AG10803 (cell line): ENCODE measurements at places on chromosomes 4 and X.

DNA sequence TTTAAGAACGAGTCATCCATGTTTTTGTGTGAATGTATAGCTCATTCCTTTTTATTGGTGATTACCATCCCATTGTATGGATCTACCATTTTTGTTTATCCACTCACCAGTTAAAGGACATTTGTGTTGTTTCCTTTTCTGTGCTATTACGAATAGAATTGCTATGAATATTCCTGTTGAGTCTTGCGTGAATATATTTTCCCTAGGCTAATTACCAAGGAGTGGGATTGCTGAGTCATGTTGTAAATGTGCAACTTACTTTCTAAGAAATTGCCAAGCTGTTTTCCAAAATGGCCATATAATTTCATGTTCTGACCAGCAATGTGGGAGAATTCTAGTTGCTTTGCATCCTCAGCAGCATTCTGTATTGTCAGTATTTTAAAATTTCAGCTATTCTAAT lies 51.3 kb downstream of the YIPF6 start:
- no peak for DNase-seq

- DNase-seq: no peak
Observed at GRCh38 chr4:62130230-62130629, 930.1 kb downstream of the ADGRL3 start.

GRCh38 chr4:8730681-8731080 lies 138.1 kb downstream of the CPZ start:
- no peak for DNase-seq

DNA sequence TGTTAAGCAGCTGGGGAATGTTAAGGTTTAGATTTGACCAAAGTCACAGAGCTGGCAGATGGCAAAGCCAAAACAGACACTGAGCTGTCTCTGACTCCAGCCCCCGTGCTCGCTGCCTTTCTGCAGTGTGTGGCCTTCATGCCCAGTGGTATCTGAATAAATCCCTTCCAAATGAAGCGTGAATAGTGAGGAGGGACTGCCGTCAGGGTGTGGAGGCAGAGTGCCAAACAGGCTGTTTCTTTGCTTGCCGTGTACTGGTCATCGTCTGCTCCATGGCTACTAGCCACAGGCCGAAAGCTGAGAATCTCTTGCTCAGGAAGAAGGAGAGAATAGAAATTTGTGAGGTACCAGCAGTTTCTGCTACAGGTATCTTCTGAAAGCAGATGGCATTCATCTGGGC lies 19.7 kb downstream of the PRIMPOL start:
- no peak for DNase-seq

DNA sequence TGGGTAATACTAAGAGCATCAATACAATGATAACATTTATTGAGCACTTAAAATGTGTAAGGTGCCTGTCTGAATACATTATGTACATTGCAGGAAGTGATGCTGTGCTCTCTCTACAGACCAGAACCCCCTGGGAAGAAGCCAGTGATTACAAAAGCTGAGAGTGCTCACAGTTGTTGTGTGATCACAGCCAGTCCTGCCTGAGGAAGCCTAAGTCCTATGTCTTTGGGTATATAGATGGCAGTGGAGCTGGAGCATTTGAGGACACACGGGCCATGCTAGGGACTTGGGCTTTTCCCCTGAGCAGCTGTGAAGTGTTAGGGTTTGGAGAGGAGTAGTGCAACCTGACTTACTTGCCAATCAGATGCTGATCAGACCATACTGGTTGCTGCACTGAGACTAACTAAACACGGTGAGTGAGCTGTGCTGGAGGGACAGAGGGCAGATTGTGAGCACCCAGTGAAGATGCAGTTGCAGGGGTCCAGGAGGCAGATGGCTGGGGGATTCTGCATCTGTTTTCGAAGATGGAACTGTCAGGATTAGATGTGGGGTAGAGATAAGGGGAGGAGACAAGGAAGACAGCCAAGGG lies 60.8 kb upstream of the TBC1D14 start:
- DNase-seq: no peak

GRCh38 chr4:156137679-156138473 lies 184.2 kb upstream of the CTSO start:
- no peak for DNase-seq

DNA sequence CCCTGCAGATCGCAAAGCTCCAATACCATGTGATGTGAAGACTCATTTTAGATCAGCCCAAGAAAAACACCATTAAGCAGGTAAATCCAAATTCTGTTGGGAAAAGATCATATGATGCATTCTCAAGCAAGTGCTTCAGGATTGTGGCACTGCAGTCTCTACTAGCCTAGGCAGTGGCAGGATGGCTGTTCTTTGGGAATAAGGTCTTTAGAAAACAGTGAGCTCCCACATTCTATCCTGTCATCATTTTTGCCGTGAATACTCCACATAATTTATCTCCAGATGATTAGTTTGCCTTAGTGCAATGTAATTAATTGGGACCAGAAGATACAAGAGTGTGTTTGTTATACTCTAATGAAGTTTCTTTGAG lies 18.9 kb downstream of the SORBS2 start:
- DNase-seq: no peak

GRCh38 chr4:113157086-113157857 lies 107.8 kb downstream of the ANK2 start:
- no peak for DNase-seq

- no peak for DNase-seq
Observed at GRCh38 chrX:6856471-6856870, 291.0 kb upstream of the STS start.

DNA sequence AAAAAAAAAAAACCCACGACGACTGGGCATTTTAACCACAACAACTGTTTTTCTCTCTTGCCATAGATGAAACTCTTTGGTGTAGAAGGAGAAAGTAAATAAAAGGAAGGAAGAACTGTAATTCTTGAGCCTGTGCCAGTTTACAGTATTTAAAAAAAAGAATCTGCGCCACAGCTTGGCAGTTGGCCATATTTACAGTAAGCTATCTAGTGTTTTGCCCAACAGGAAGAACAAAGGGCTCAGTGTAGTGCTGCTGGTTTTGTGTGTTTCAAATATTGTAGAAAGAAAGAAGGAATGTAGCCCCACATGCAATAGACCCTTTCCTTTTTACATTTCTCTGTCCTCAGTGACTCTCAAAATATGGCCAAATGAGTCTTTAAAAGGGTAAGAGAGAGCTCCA lies 66.1 kb downstream of the NR3C2 start:
- DNase-seq: peak; percentile 11

DNA sequence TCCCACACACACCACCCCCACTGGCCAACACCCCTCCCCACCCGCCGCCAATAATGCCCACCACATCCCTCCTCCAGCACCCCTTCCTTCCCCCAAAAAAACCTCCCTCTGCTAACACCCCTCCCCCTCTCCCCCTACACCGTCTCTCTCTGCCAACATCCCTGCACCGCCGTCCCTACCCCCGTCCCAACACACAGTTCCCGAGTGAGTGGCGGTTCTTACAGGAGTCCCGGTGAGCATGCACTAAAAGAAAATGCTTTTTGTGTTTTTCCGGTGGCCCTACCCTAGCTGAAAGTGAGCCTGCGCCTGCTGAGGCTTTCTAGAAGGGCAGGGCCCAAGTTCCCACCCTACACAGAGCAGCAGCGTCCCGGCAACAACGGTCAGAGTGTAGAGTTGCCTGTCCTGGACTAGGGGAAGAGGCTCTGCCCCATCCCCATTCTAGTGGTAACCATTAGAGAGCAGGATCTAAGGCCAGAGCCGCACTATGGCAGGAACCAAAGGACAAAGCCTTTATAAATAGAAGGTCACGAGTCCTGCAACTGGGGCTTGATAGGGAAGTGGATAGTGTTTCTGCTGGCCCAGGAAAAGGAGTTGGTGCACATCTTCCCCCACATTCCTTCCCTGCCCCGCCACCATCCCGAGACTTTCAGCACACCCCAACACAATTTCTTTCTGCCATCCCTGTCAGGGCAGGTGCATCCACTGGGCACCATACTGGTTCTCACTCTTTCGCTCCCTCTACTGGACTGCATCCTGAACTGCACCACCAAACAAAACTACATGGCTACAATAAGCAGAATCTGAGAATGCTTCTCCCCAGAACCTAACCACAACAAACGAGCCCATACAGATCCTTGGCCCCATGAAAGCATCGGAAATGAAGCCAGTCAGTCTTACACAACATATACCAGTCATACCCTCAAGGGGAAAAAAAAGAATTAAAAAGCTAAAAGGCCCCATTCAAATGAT lies 78.1 kb upstream of the PAGE3 start:
- DNase-seq: peak; percentile 3

DNA sequence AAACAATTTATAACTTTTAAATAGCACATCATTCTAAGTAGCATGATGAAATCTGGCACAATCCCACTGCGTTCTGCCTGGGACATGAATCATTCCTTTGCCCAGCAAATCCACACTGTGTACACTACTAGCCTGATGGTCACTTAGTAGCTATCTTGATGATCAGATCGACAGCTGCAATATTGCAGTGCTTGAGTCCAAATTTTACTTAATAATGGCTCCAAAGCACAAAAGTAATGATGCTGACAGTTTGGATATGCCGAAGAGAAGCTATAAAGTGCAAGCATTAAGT lies 86.6 kb upstream of the NPNT start:
- peak; percentile 55 for DNase-seq

GRCh38 chr4:48018112-48018511 lies 1.5 kb downstream of the NIPAL1 start:
- no peak for DNase-seq

- peak; percentile 35 for DNase-seq
Observed at GRCh38 chr4:119210775-119211174, 1.7 kb upstream of the USP53 start.

- DNase-seq: no peak
Observed at GRCh38 chr4:186940476-186940875, 216.8 kb upstream of the FAT1 start.

GRCh38 chr4:117560329-117560728 lies 474.0 kb upstream of the NDST3 start:
- no peak for DNase-seq

DNA sequence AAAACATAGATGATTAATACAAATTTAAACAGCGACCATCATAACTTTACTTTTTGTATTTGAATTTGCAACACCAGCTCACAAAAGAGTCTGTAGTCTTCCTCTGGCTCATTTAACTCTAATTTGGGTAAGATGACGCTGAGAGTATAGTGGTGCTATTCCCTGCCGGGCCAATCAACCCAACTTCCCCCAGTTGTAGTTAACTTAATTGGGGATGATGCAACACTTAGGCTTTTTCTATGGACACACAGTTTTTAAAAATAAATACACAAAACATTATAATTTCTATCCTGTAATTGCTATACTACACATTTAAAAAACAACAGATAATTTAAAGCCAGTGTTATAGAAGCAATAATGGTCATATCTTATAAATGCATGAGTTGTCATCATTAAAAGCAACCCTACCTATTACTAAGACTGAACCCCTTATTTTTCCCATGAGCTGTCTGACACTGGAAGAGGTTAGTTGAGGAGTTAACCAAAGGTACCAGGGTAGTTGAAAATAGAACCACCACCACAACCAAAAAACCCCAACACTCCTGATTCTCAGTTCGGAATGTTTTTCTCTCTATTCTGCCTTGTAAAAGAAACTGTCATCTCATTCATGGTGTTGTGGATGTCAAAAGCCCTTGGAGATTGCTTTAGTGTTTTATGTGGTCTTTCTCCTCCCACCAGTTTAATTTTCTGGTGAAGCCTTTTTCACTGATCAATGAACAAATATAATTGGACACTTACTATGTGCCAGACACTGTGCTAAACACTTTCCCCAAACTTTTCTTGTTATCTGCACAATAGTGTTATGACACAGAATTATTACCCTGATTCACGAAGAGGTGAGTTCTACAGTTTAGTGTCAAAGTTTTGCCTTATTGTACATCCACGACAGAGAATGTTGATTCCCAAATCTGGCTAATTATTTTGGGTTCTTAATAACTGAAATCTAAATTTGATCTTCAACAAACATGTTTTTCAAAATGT lies 61.5 kb upstream of the RAPGEF2 start:
- DNase-seq: no peak

GRCh38 chr4:162644346-162644745 lies 480.5 kb upstream of the FSTL5 start:
- peak; percentile 66 for DNase-seq

DNA sequence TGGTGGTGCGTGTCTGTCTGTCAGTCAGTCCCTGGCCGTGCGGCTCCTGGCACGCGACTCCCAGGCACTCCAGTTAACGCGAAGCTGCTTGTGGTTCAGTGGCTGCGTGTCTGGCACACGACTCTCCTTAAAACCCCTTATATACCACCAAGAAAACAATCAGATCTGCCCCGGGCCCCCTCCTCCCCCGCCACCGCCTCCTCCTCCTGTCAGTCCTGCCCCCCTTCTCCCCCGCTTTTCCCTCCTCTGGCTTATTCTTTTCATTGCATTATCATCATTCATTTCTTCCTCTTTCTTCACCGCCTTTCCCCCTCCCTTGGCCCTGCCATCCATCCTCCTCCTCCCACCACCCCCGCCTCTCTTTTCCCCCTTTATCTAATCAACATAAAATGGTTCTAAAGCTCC lies at the start of gene NEUROG2:
TSS of gene NEUROG2 (minus strand) at position 115 of the 405 bp plus-strand sequence. CDS start 705 bp downstream, outside the sequence.
- DNase-seq: no peak

GRCh38 chrX:154724993-154725756 lies 25.7 kb downstream of the GAB3 start:
- DNase-seq: no peak

DNA sequence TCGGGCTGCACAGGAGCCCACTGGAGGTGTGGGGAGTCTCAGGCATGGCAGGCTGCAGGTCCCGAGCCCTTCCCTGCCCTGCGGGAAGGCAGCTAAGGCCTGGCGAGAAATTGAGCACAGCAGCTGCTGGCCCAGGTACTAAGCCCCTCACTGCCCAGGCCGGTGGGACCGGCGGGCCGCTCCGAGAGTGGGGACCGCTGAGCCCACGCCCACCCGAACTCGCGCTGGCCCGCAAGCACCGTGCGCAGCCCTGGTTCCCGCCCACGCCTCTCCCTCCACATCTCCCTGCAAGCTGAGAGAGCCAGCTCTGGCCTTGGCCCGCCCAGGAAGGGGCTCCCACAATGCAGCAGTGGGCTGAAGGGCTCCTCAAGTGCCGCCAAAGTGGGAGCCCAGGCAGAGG lies 82.0 kb upstream of the NEIL3 start:
- no peak for DNase-seq

- peak; percentile 77 for DNase-seq
Observed at GRCh38 chr4:75512386-75513211, 1.6 kb downstream of the RCHY1 start.

- no peak for DNase-seq
Observed at GRCh38 chr4:181741513-181741912, 501.7 kb upstream of the TENM3 start.

GRCh38 chrX:40539214-40540142 lies 41.3 kb upstream of the ATP6AP2 start:
- peak; percentile 81 for DNase-seq

GRCh38 chr4:78020677-78021076 lies 36.4 kb upstream of the FRAS1 start:
- DNase-seq: no peak

- DNase-seq: peak; percentile 84
Observed at GRCh38 chr4:186931519-186931918, 207.9 kb upstream of the FAT1 start.

DNA sequence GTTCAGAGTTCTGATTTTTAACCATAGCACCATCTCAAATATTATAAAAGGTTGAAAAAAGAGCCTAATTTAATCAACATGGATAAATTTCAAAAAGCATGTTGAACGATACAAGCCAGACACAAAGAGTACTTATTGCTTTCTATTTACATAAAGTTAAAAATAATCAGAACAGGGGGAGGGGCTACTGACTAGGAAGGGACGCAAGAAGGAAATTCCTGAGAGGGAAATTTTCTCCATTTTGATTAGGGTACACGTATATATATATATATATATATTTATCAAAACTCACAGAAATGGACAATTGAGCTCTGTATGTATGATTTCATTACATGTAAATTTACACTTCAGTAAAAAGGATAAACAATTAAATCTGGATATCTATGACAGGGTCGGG lies 482 bp upstream of the MBTPS2 start:
- DNase-seq: peak; percentile 15

- peak; percentile 5 for DNase-seq
Observed at GRCh38 chr4:37976507-37976906, 16.3 kb downstream of the PTTG2 start.
